Stimulated activated CD4-positive, alpha-beta T cell treated with anti-CD3 and anti-CD28 coated beads, Interleukin-12 subunit alpha, Interleukin-12 subunit beta, amount 100 ng/mL, for 24 hours (primary cell): ENCODE measurements at places on chromosomes 7 and 10.

DNA sequence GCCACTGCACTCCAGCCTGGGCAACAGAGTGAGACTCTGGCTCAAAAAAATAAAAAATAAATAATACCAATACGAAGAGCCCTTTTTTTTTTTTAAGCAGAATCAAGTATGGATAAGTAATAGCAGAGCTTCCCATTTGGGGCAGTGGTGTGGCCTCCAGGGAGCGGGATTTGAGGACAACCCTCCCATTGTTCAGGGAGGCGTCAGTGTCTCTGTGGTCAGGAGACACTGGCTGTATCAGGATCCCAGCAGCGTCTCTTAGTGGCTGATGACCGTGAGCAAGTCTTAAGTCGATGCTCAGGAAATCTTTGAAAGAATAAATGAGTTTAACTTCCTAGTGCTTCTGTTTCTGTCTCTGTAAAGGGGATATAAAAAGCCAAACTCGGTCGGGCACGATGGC is 25.2 kb upstream of the SH2B2 start:
- no peak for DNase-seq

DNA sequence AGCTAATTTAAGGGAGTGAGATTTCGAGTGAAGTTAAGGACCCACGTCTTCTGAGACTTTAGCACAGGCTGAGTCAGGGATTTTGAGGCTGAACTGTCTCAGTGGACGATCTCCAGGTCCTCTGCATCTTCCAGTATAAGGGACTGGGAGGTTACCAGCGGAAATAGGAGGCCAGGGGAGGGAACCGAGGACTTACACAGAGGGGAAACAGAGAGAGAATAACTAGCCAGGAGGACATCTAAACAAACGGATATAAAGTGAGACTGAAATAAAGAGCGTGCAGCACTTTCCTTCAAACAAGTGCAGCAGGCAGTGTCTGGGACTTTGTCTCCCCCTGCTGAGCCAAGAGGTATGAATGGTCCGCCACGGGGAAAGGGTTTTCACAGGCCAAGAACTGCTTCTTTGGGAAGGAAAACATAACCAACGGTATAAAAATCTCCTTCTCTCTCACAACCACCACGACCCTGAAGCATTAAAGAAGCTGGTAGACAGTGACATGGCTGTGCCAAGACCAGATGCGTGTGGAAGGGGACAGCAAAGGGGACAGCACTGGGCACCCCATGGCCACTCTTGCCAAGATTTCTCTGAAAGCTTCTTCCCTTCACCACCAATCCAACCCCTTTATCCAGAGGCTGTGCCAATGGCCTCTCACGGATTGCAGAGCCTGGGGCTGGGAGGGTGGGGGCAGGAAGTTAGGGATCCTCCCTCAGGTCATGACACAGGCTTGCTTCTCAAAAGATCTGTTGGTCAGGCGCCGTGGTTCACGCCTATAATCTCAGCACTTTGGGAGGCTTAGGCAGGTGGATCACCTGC is 72.0 kb downstream of the SLC37A3 start:
- DNase-seq: peak; percentile 29

DNA sequence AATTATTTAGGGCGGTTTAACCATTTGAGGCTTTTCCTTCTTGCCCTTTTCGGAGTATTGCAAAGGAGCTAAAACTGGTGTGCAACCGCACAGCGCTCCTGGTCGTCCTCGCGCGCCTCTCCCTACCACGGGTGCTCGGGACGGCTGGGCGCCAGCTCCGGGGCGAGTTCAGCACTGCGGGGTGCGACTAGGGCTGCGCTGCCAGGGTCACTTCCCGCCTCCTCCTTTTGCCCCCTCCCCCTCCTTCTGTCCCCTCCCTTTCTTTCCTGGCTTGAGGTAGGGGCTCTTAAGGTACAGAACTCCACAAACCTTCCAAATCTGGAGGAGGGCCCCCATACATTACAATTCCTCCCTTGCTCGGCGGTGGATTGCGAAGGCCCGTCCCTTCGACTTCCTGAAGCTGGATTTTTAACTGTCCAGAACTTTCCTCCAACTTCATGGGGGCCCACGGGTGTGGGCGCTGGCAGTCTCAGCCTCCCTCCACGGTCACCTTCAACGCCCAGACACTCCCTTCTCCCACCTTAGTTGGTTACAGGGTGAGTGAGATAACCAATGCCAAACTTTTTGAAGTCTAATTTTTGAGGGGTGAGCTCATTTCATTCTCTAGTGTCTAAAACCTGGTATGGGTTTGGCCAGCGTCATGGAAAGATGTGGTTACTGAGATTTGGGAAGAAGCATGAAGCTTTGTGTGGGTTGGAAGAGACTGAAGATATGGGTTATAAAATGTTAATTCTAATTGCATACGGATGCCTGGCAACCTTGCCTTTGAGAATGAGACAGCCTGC is 3.1 kb downstream of the FZD1 start:
- no peak for DNase-seq

- DNase-seq: no peak
Measured at GRCh38 chr7:80858141-80858903, 60.5 kb downstream of the SEMA3C start.

GRCh38 chr10:88592906-88593305 is 6.3 kb downstream of the LIPJ start:
- DNase-seq: no peak

GRCh38 chr10:47217113-47217512 is 82.9 kb upstream of the GDF10 start:
- DNase-seq: no peak

GRCh38 chr10:18155321-18155720 is 15.1 kb downstream of the CACNB2 start:
- DNase-seq: no peak

DNA sequence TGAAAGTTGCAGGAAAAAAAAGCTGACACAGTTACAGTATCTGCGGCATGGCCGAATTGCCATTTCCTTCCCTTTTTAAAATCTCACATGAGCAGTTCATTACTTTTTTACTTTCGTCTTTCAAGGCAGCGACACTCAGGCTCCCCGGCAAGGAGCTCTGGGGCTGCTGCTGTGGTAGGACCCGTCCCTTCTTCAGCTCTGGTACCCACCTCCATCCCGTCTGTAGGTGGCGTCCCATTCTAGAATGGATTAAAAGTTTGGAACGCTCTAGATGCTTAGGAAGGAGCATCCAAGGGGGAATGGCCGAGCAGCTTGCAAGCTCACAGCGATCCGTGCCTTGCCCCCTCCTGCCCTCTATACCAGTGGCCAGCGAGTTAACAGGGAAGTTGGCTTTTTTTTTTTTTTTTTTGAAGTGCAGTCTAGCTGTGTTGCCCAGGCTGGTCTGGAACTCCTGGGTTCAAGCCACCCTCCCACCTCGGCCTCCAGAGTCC is 22.8 kb upstream of the TTYH3 start:
- DNase-seq: no peak

DNA sequence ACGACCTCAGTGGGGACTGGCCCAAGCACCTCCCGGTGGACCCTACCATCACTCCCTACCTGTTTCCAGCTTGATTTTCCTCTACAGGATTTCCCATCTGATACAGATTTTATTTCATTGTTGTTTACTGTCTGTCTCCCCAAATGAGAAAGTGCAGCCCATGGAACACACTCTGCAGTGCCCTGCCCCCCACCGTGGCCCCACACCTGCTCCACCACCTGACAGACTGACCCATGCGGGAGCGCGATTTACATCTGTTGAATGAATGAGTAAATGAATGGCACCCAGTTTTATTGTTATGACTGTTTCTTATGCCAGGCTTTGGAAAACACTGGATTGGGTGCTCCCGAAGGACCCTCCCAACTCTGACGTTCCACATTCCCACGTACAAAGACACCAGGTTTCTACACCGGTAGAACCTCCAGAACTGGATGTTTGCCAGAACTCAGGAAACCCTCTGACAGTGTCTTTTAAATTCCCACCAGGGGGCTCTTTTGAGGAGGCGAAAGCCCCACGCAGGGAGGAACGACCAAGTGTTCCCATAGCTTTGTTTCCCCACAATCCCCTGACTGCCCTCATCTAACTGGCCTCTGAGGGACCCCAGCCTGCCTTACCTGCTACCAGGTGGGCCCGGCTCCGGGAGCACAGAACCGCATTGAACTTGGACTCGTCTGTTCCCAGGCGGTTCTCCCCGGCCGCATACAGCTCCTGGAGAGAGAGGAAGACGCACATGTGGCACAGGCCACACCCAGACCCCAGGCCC is 29.0 kb downstream of the PLAC9 start:
- no peak for DNase-seq

DNA sequence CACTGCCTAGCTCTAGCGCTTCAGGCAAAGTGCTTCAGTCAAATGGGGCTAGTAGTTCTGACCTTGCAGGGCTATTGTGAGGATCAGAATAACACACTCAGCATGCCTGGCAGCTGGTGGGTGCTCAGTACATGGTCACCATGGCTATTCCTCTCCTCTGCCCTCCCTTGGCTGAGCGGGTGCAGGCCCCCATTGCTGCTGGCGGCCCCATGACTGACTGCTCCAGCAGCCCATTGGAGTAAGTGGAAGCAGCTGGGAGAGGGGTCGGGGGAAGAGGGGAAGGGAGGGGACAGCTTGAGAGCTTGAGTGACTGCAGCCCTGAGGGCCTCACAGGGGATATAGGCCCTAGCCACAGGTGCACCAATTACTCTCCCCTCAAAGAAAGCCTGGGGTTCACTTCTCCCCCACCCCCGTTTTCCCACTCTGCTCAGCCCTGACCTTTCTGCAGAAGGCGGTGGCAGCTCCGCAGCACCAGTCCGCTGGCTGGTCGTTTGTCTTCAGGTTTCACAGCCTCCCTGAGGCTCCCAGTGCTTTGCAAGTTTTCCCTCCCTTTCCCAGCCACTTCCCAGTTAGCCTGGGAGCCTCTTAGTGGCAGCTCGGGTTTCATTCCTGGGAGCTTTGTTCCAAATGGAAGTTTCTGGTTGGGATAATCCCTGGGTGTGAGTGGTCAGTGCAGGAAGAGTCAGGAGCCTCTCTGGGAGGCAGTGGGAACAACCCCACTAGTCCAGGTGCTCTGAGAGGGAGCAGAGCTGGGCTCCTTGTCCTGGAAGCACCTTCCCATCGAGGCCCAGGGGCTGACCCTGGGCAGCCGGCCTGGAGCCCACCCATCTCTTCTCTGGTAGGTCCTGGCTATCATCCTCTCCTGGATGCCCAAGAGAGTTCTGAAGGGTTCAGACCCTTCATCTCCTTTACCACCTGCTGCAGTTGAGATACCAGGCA is 16.3 kb downstream of the FGF8 start:
- no peak for DNase-seq

DNA sequence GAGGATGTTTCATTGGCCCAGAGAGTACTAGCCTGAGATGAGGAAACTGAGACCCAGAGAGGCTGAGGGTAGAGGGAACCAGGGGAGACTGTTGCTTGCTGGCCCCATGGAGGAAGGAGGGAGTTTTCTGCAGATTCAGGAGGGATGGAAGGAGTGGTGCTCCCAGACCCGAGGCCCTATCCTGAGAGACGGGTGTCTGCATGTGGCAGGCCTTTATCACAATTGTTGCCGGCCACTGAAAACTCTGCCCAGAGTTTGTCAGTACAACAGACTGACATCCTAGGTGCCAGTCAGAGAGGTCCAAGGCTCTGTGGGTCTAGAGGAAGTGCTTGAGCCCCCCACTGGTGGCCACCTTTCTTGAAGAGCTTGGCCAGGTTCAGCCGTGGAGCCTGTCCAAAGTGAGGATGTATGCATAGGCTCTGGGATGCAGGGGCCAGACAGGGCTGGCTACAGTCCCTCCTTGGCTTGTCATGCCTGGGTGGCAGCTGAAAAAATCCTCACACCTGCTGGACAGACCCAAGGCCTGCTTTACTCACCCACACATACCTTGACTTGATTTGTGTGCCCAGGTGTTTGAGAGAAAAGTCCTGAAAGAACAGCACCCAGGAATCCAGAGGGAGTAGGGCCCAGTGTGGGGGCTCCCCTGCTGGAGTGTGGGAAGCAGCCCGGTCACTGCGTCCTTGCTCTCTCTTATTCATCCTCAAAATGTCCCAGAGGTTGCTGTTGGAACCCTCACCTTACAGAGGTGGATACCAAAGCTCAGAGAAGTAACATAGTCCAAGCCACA is 65.2 kb downstream of the CLRN3 start:
- DNase-seq: no peak

DNA sequence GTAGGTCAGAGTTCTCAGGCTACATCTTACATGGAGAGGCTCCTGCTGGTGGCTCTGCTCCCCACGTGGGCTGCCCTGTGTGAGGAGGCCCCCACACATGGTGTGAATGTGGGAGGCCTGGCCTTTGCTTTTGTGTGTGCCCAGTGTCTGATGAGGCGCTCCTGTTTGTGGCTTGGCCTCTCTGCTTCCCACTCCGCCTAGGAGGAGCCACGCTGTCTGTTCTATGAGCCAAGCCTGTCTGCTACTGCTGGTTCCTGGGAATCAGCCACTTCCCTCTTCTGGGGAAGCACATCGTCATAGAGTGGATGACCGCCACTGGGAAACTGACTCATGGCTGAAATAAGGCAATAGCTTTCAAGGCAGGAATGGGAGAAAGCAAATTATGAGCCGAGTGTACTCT is 87.1 kb downstream of the CYP26A1 start:
- DNase-seq: no peak

GRCh38 chr10:16966991-16967865 is 150.0 kb upstream of the RSU1 start:
- no peak for DNase-seq

GRCh38 chr10:116850058-116850611 is 836 bp downstream of the ENO4 start:
- DNase-seq: no peak

- no peak for DNase-seq
Measured at GRCh38 chr7:128732521-128733277, 6.5 kb upstream of the CALU start.

DNA sequence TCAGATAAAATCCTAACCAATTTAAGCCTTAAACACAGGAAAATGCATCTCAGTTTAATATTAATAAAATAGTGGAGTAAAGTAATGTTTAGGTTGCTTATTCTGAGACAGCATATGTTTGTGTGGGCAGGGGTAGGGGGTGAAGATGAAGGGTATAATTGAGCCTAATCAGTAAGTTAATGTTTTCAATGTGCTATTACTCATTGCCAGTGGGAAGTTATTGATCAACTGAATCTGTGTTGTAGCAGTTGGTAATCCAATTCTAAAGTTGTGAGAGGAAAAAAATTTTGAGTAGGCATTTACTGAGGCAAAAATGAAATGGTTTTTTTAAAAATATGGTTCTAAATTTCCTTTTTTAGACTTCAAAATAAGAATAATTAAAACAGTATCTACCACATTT is 16.5 kb downstream of the CFAP69 start:
- no peak for DNase-seq
